NCI-H774 (cell line): ENCODE measurements at places on chromosomes 16 and 17.

DNA sequence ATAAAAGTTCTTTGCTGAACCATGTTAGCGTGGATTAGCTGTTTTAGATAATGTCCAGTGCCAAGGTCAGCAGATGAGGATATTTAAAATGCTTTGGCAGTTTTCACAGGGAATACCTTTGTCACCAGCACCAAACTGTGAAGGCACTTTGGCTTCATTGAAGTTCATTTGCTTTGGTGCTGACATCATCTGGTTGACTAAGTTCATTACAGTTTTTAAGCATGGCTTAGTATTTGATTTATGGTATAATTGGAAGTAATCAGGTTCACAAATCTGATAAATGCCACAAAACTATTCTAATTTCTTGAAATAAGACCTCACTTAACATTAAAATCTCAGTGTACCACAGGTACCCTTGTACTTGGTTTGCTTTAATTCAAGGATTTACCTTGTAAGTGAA lies 4.3 kb downstream of the GID4 start:
- no peak for DNase-seq

DNA sequence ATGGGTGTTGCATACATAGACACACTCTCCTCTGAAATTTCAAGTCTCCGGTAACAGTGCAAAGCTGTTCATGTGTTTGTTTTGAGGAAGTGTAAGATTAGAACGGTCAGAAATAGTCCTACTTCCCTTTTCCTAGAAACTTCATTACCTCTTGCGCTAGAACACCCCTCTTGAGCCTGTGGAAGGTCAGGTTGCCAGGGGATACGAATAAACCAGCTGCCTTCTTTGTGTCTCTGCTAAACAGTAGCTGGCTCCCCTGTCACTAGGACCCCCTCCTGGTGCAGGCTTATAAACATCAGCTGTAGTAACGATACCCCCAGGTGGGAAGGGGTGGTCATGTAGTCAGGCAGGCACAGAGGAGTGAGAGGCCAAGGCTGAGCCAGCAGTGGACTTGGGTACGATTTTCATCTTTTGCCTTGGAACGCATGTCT lies 113.4 kb upstream of the RCVRN start:
- DNase-seq = no peak

DNA sequence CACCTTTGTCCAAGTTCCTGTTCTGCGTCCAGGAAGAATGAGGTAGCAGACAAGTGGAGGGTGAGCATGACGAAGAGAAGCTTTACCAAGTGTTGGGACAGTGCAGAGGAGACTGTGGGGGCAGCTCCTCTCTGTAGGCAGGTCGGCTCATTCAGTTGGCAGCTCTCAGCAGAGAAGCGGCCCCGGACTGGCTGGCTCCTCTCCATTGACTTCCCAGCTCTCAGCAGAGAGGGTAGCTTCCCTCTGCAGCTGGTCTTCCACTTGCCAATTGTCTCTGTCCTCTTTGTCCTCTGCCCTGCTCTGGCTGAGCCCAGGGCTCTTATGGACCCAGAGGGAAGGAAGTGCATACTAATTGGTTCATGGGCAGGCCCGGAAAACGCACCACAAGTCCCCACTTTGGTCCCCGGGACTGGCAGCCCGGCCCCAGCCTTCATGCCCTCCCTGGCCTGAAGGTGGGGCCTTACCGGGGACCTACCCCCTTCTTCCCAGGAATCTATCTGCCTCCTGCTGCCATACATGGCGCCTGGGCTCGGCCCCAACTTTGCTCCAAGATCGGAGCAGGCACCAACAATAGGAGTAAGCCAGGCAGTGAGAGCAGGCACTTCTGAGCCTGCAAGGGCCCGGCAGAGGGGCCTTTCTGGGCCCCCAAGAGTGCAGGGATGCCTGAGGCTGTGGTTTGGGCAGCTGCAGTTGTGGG lies 10.1 kb downstream of the KCTD5 start:
- DNase-seq = no peak

- no peak for DNase-seq
Observed at GRCh38 chr16:52563767-52564611, 17.0 kb upstream of the TOX3 start.

GRCh38 chr17:69084911-69085310 lies 24.2 kb upstream of the ABCA9 start:
- peak; percentile 6 for DNase-seq
